A172 (cell line): ENCODE measurements at places on chromosomes 6 and 20. TPM values are rescaled to one million over a fixed set of nuclear protein-coding genes. Genes with fewer than 3 reads are reported as not detected.

Gene INSM1
- not detected in 2 replicates for total RNA-seq

Gene KCNS1
- not detected in 2 replicates for total RNA-seq

Gene MCCD1
- total RNA-seq, result not detected in 2 replicates

Gene CLVS2
- total RNA-seq, result not detected in 2 replicates
